ENCODE measurements at places on chromosomes 13 and 19.

GRCh38 chr19:30150626-30151025 is 208.6 kb downstream of the URI1 start:
- no peak for DNase-seq

DNA sequence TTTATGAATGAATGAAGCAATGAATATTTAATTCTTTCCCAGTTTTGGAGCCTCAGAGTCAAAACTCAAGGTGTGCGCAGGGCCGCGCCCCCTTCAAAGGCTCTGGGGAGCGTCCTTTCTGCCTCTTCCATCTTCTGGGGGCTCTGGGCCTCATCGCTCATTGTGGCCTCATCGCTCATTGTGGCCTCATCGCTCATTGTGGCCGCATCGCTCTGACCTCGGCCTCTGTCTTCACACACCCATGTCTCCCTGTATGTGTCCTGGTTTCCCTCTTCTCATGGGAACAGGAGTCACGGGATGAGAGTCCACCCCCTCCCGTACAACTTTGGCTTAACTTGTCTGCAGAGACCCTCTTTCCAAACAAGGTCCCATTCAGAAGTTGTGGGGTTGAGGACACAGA is 3.2 kb upstream of the MEX3D start:
- DNase-seq: no peak

GRCh38 chr19:45069056-45069455 is 7.2 kb downstream of the ZNF296 start:
- no peak for DNase-seq

DNA sequence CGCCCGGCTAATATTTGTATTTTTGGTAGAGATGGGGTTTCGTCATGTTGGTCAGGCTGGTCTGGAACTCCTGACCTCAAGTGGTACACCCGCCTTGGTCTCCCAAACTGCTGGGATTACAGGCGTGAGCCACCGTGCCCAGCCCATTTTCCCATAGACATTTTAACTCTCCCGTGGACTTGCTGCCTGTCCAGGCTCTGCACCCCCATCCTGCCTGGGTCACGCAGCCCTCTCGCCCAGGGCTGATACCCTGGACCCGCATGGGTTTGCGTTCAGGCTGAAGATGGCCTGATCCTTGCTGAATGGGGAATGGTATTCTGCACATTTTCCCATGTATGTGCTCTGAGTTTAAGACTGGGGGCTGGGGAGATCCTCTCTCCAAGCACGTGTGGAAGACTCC is 46.0 kb upstream of the RANBP3 start:
- DNase-seq: no peak

DNA sequence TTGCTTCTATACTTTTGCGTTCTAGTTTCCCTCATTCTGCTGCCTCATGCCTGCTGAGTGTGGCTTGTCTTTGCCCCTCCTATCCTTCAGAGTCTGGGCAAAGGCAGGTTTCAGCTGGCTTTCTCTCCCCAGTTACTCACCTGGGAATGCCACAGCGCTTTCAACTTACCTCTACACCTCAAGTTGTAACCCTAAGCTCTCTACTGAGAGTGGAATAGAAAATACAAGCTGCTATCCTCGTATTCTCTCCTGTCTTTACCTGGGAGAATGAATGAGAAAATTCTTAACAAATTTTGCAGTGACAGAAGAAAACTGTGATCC is 316.3 kb upstream of the KLF12 start:
- DNase-seq: no peak

DNA sequence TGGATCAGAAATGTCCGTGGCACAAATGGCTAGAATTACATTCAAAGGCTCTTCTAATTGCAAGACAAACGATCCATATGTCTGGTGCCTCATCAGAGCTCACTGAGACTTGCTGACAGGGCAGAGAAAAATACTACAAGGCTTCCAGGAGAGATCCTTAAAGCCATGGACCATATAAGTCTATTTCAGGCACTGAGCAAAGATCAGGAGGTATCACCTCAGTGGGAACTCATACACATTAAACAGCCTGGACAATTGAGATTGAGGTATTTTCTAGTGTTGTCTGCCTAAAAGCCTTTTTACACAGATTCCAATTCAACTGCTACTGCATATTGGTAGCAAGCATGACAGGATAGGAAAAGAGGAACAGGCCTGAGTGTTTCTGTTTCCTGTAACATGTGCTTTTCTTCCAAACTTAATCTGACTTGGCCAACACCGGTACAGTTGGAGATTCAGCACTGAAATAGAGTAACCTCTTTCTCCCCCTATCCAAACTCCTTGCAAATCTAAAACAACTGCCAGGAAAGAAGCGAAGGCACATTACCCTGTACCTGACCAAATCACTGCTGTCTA is 65.9 kb downstream of the SERP2 start:
- DNase-seq: no peak

- no peak for DNase-seq
These were observed 332 bp downstream of the IRGQ start for GRCh38 chr19:43595605-43595998.

DNA sequence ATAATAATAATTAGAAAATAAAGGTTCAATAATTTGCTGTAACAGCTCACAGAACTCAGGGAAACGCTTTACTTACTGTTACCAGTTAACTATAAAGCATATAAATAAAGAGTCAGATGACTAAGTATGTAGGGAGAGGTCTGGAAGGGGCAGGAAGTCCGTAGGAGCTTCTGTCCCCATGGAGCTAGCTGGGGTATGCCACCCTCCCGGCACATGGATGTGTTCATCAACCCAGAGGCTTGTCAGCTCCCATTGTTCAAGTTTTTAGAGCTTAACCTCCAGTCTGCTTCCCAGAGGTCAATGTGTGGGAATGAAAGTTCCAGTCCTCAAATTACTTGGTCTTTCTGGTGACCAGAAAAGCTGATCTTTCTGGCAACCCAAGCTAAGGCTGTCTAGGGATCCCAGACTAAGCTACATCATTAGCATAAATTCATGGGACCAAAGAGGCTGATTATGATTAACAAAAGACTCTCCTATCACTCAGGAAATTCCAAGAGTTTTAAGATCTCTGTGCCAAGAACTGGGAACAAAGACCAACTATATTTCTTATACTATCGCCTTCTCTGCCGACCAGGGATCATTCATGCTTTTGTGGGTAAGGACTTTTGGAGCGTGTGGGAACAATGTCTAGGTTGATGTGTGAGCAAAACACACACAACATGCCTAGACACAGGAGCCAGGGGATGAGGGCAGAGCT is 31.7 kb upstream of the ZNF507 start:
- no peak for DNase-seq

GRCh38 chr19:19406878-19407632 is 1.6 kb downstream of the GATAD2A start:
- DNase-seq: no peak

DNA sequence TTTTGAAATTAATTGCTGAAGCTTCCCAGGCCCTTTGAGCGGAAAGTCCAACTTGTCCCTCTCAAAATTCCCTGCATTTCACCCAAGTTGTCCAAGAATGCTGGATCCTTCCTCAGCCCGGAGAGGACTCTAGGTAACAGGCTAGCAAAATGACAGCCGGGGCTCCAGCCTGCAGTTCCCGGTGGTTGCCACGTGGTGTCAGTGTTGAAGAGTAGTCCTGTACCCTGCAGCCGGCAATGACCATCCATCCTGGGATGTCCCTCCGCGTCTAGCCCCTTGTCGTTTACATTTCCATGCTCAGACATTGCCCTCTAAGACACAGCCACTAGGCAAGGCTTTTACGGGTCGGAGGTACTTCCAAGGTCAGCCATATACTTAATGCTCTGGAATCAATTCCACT is 31.4 kb upstream of the MTIF3 start:
- peak; percentile 75 for DNase-seq

DNA sequence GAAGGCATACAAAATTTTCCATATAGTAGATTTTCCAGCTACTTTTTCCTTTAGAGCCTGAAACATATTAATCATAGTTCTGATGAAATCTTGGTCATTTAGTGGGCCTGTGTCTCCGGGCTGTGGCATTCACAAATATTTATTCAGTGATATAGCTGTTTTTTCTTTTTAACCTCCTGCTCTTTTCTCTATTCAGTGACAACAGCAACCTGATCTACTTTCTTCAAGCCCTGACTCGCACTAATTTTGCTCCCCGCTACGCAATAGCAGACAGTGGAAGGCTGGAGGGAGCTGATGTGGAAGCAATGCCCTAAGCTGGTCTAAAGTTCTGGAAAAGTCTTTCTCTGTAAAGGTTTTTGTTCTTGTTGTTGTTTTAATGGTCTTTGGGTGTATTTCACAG is 289.7 kb downstream of the SLITRK6 start:
- DNase-seq: no peak

- DNase-seq: peak; percentile 30
These were observed 29.3 kb upstream of the TNFAIP8L1 start for GRCh38 chr19:4609878-4610511.

DNA sequence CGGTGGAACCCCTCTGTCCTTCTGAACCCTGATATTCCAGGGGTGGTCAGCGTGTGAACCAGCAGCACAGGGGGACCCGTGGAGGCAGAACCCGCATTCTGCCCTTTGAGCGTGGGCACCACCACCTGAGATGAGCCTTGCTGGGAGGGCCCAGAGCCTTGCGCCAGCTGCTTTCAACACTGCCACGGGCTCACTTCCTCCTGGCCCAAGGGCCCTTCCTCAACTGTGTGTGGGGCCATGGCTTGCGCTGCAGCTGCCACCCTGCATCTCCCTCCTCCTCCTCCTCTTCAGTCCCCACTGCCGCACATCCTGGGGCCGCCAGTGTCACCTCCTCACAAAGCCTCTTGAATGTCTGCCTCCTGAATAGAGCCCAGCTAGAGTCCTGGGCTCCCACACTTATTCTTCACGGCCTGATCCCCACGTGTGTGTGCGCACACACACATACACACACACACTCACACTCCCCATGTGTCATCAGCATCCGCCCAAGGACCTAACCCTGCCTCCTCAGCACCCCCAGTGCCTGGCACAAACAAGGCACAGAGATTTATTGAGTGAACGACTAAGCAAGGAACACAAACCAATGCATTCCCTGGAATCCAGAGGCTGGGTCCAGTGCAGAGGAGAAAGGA is 26.9 kb upstream of the TMEM160 start:
- DNase-seq: no peak

DNA sequence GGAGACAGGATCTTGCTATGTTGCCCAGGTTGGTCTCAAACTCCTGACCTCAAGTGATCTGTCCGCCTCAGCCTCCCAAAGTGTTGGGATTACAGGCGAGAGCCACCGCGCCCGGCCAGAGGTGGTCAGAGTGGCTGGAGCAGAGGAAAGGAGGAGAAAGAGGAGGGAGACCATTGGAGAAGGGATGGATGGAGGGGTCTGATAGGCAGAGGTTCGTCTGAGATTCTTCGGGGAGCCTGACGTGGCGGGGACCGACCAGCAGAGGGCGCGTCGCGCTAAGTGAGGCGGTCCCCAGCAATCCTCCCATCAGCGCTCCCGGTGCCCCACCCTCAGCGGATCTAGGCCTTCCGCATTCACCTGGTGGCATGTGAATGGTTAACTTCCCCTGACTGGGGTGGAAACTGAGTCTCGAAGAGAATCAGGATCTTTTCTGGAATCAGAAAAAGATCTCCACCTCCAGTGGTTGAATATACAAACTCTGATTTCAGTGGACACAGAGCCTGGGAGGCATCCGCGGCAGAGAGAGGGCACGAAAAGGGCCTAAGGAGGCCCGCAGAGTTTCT is 8.8 kb downstream of the GTPBP3 start:
- peak; percentile 89 for DNase-seq

- no peak for DNase-seq
These were observed 36.4 kb upstream of the EHD2 start for GRCh38 chr19:47676811-47677210.

Data from nephron progenitor cell (in vitro differentiated cells).